SIG-M5 (cell line): ENCODE measurements at places on chromosomes 4 and X.

GRCh38 chr4:114649908-114650307 is 51.3 kb downstream of the UGT8 start:
- no peak for DNase-seq

DNA sequence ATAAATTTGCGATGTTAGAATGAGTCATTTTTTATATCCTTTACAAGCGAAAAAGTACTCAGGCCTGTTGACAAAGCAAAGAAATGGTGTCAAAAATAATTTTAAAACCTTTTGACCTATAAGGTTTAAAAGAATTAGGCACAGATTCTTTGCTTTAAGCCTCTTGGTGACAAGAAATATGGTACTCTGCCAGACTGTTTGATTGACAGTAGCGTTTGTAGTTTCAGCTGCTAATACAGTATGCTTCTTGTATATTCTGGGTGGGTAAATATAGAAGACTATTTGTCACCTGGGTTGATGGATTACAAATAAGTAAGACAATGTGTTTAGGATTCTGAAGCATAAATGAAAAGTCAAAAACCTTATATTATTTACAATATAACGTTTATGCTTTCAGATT is 193.1 kb upstream of the PITX2 start:
- DNase-seq: no peak

- no peak for DNase-seq
Measured at GRCh38 chr4:75705198-75705977, 19.0 kb upstream of the USO1 start.

- DNase-seq: no peak
Measured at GRCh38 chr4:102444752-102445151, 56.4 kb upstream of the NFKB1 start.

- no peak for DNase-seq
Measured at GRCh38 chrX:65677954-65678469, 10.6 kb downstream of the MSN start.

DNA sequence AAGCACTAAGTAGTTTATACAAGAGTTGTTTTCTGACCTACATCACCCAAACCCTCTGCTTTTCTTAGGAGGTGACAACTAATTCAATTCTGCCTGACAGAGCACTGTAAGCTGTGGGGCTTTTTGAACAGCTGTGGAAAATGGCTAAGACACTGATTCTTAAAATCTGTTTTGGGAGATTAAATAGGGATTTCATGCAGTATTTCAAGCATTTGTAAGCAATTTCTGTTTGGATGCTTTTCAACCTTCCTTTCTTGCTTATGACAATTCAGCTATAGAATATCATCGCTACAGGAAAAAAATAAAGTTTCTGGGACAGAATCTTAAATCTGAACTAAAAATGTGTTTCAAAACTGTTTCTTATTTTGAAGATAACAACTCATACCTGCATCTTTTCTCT is 459.5 kb downstream of the RAPGEF2 start:
- DNase-seq: no peak
